ENCODE measurements at places on chromosomes 3 and 15. TPM values are rescaled to one million over a fixed set of nuclear protein-coding genes. Genes with fewer than 3 reads are reported as not detected.

GRCh38 chr3:123289391-123290106 lies 87.8 kb downstream of the SEC22A start:
- no peak for DNase-seq

GRCh38 chr3:22632536-22632935 lies 570.6 kb upstream of the UBE2E2 start:
- DNase-seq: no peak

GRCh38 chr15:69794645-69795469 lies 302.9 kb downstream of the TLE3 start:
- no peak for DNase-seq

GRCh38 chr15:33028495-33028894 lies 166.0 kb downstream of the FMN1 start:
- DNase-seq: no peak

The DNAH1 gene
- total RNA-seq: 9.8 TPM

DNA sequence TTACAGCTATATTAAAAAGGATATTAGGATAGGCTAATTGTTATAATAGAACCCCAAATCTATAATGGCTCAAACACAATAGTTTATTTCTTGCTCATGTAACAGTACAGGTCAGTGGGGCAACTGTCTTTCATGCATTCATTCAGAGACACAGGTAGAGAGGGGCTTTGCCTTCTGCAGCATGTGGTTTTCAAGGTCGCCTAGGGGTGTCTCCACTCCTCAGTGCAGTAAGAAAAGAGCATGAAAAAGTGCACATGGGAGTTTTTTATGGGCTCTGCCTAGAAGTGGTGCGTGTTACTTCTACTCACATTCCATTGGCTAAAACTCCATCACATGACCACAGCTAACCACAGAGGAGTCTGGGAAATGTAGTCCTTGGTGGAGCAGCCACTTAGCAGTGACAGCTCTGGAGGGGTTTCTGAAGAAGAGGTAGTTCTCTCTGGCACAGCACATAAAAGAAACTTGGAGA lies 1.8 kb downstream of the ZBTB38 start:
- DNase-seq: no peak

- no peak for DNase-seq
Measured at GRCh38 chr15:99132122-99132521, 27.2 kb downstream of the SYNM start.

The CPN2 gene
- not detected for total RNA-seq

The PLSCR5 gene
- 2.9 TPM for total RNA-seq

The COL6A5 gene
- 0.20 TPM for total RNA-seq

The DGKG gene
- 5.6 TPM for total RNA-seq

DNA sequence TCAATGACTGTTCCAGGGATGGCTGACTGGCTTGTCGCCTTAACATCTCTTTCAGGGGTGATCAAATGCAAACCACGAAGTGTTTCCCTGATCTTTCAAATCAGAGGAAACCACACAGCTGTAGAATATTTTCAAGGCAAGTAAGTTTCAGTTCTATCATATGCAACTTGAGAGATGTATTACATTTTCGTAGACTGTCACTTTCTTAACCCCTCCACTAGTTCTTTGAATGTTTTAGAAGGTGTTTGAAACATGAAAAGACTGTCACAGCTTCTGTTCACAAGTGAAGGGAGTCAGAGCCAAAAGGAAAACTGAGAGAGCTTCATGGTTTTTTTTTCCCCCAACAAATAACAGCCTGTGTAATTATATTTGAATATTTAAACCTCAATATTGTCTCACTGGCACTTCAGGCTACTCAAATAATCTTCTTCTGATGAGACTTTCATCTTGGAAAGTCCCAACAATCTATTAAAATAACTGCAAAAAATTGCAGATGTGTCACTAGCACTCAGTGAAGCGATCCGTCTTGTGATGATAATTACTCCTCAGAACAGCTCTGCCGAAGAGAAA lies 25.9 kb upstream of the CAPN7 start:
- no peak for DNase-seq

DNA sequence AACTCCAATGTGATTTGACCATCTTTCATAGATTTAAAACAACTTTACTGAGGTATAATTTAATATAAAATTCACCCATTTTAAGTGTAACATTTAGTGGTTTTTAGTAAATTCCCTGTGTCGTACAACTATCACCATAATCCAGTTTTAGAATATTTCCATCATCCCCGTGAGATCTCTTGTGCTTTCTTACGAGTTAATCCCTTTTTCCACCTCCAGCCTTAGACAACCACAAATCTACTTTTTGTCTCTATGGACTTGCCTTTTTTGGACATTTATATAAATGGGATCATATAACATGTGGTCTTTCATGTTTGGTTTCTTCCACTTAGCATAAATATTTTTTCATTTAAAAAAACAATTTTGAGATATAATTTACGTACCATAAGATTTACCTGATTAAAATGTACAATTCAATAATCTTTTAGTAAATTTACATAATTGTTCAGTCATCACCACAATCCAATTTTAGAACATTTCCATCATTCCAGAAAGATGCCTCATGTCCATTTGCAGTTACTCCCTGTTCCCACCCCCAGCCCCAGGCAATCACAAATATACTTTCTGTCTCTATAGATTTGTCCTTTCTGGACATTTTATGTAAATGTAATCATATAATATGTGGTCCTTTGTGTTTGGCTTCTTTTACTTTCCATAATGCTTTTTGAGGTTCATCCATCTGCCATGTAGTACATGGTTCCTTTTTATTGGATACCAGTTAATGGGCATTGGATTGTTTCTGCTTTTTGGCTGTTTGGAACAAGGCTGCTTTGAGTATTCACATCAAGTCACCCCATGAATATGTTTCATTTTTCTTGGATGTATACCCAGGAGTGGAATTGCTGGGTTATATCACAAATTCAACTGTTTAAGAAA lies 3.1 kb downstream of the OXSR1 start:
- DNase-seq: no peak

DNA sequence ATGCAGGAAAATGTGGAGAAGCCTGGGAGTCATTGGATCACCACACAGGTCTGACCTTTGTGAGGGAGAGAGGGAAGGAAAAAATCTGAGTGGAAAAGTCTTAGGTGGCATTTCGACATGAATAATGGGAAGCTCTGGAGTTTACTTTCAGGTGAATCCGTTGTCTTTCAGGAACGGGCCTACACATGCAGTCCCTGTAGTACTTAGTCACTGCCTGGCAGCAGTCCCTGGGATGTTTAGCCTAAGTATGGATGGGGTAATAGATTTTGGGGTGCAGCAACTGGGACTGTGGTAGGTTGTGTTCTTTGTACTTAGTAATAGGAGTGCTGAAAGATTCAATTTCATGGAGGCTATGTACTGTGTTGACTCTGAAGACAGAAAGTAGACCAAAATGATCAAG lies 227.5 kb upstream of the EPHA3 start:
- DNase-seq: no peak

The LRRC31 gene
- 1.4 TPM for total RNA-seq

GRCh38 chr15:91498046-91498748 lies 355.3 kb upstream of the SLCO3A1 start:
- DNase-seq: no peak

The DPH6 gene
- 26.4 TPM for total RNA-seq

GRCh38 chr3:123740391-123740822 lies 143.7 kb downstream of the MYLK start:
- no peak for DNase-seq

GRCh38 chr3:152230370-152230769 lies 38.4 kb upstream of the MBNL1 start:
- no peak for DNase-seq

DNA sequence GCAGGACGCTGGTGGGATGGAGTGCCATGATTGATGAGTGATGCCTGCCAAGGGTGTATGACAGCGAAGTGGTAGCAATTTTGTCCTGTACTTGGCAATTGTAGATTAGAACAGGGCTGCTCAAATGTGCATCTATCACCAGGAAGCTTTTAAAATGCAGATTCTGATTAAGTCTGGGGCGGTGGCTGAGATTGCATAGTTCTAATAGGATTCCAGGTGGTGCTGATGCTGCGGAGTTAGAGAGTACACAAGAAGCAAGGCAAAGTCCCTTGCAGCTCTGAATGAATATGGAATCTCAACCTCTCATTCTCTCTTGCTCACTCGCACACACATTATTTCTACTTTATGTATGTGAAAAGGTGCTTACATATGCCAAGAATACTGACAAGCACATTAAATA lies 670.4 kb downstream of the FHIT start:
- DNase-seq: no peak

The MAGEL2 gene
- 11.1 TPM for total RNA-seq

The STRC gene
- 1.5 TPM for total RNA-seq

DNA sequence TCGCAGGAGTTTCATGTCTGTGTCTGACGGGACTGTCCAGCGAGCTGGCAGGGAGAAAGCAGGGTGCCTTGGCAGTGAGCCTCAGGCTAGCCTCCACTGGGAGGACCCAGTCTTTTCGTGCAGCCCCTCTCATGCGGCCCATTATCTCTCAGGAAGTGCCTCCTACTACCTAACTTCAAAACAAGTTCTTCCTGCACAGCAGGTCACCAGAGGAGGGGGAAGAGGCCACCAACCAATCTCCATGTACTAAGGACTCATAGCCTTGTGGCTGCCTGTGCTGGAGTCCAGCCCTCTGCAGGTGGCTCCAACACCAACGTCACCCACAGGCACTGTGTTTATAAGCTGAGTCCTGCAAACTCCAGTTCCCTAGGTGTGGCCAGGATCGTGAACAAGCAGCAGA lies 4.8 kb downstream of the VIPR1 start:
- no peak for DNase-seq

DNA sequence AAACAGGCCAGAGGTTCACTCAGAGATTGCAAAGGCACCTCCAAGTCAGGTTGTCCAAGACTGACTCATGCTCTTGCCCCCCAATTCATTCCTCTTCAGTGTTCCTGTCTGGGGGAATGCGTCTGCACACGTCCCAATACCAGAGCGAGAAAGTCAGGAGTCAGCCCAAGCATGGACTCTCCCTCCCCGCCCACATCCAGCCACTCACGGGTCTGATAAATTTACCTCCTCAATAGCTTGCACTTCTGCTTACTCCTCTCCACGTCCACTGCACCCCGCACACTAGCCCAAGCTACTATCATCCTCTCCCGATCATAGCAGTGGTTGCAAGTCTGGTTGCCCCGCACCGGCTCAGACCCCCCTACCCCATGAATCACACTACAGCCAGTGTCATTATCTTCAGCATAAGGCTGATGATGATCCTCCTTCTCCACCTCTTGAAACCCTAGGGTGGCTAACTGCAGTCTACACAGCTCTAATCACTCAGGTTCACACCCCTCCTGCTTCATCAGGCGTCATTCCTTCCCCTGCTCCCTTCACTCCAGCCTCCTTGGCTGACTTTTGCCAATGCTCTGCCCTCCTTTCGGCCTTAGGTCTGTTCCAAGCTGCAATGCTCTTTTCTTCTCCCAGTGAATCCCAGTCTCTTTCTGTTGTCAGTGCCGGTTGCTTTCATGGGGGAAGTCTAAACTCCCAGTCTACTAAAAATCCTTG lies 27.6 kb upstream of the MYO1E start:
- DNase-seq: no peak

DNA sequence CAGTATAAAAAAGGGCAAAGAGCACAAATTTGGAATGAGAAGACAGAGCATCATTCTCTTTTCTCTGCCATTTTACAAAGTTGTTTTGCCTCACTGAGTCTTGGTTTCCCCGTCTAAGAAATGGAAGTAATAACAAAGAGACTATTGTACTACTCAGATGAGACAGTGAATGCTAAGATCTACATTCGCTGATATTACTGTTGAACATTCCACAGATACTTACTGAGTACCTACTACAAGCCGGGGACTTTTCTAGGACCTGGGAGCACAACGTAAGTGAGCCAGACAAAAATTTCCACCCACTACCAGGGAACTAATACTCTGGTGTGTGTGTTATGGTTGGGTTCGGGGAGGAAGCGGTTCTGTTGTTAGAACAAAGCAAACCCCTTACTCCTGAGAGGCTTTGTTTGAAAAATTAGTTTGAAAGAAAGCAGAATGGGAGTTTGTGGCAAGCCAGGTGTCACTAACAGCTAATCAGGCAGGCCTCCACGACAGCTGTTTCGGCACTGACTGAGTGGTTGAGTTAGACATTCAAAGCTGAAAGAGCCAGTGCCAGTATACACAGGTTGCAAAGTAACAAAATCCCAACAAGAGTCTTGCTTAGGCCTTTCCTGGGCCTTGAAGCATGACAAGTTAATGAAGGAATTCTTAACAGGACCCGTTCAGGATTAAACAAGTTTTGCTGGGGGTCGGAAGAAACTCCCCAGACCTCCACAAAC lies 458.3 kb downstream of the EDEM1 start:
- no peak for DNase-seq

DNA sequence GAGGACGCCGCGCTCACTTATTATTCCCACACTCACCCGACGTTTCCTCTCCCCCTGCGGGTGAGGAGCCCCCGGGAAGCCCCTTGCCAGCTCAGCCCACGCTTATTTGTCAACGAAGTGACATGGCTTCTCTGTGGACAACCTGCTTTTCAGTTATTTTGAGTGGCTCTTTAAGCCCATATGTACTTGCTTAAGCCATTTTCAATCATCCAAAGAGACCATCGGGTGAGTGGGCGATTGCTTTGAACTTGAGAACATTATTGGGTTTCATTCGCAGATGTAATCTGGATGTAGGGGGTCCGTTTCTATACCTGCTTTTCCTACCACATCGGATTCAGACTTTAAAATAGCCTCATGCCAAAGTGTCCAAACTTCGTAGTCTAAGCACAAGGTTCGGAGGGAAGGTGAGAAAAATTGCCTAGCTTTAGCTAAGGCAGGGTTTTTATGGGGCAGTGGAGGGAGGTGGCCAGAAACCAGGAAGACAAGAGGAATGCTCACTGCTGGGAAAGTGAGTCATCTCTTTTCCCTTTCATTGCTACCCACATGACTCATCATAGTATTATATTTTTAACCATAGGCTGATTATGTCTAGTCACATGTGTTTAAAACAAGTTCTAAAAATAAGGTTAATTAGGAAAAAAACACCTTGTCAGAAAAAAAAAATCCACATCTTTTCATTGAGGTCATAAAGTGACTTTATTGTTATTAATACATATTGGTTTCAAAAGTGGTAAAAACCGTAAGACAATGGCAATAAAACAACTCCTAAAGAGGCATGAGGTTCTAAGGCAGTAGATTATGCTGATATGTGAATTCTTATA lies 773.1 kb upstream of the NR2F2 start:
- DNase-seq: peak; percentile 27

GRCh38 chr3:106482451-106482850 lies 613.6 kb upstream of the CBLB start:
- no peak for DNase-seq

GRCh38 chr15:42523331-42523730 lies 25.3 kb downstream of the LRRC57 start:
- DNase-seq: no peak

The PRR23B gene
- total RNA-seq: not detected

Data from spinal cord (tissue), 10 donors.